CD4-positive, CD25-positive, alpha-beta regulatory T cell (primary cell): ENCODE measurements at places on chromosomes 1 and 21. TPM values are rescaled to one million over a fixed set of nuclear protein-coding genes. Genes with fewer than 3 reads are reported as not detected.

AIM2 gene
- polyA plus RNA-seq, result 6.9 TPM

DNA sequence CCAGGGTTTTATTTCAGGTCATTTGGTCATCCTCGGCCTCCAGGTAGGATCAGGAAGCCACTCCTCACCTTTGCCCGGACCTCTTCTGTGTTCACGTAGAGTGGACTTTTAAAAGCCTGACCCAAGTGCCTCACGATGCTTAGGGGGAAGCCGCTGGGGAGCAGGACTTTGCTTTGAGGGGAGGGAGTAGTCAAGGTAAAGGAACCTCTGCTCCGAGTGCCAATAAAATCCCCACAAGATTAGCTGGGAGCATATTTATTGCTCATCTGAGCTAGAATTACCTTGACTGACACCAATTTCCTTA lies 603 bp upstream of the DHRS3 start:
- H3K27ac ChIP-seq, result peak overlapping the region; percentile 75
- H3K36me3 ChIP-seq, result no peaks in the 10 kb centered on the region
- H3K4me3 ChIP-seq, result peak overlapping the region; percentile 80

GRCh38 chr1:54477153-54477561 lies 70.9 kb upstream of the ACOT11 start:
- peaks cover 63% of the 10 kb centered on the region for H3K4me1 ChIP-seq
- H3K27me3 ChIP-seq, result peaks cover 5% of the 10 kb centered on the region
- H3K36me3 ChIP-seq, result no peaks in the 10 kb centered on the region
- DNase-seq, result peak; percentile 59
- H3K27ac ChIP-seq, result peak overlapping the region; percentile 6

- no peak overlapping the region for H3K27ac ChIP-seq
- no peaks in the 10 kb centered on the region for H3K36me3 ChIP-seq
- H3K4me1 ChIP-seq, result no peaks in the 10 kb centered on the region
- no peak overlapping the region for H3K4me3 ChIP-seq
These were observed 98.6 kb upstream of the LPGAT1 start for GRCh38 chr1:211928993-211929637.

TLR5 gene
- polyA plus RNA-seq, result 7.5 TPM

GRCh38 chr1:9376430-9376829 lies 83.7 kb downstream of the SPSB1 start:
- no peak for DNase-seq
- H3K27ac ChIP-seq, result no peak overlapping the region
- no peaks in the 10 kb centered on the region for H3K36me3 ChIP-seq
- H3K27me3 ChIP-seq, result no peaks in the 10 kb centered on the region

DNA sequence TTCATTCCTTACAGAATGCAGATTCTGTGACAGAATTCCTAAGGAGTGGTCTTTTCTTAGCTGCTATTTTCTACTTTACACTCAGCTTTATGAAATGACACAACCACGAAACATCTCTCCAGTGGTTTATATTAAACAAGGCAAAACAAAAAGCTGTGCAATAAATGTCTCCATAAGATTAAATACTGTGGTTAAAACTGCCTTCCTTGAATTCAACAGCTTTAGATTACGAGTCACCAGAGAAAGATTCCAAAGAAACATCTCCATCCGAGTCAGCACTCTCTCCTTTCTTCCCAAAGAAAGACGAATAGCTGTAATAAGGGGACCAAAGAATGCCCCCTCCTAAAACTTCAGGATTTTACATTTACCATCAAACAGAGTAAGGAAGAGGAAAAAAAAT lies 4.6 kb upstream of the C1orf87 start:
- no peak overlapping the region for H3K27ac ChIP-seq
- no peaks in the 10 kb centered on the region for H3K36me3 ChIP-seq
- H3K4me1 ChIP-seq, result no peaks in the 10 kb centered on the region
- H3K4me3 ChIP-seq, result no peak overlapping the region

RGS1 gene
- polyA plus RNA-seq, result 118 TPM

DNA sequence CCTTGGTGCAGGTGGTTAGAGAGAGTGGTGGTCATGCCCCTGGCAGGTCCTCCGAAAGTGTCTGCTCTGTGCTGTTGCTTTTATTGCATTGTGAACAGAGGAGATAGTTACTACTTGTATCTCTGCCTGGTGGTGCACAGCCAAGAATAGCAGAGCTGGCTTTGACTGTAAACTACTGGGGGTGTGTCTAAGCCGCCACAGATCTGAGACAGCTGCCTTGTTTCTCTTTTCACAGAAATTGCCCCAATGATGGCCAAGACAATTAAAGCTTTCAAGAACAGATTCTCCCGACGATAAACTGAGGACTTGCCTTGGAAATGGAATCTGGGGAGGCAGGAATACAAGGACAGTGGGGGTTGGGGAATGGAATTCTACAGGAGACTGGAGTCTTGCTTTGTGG lies 16.0 kb downstream of the ELOA start:
- peaks cover 81% of the 10 kb centered on the region for H3K36me3 ChIP-seq
- no peak for DNase-seq
- H3K4me3 ChIP-seq, result no peak overlapping the region
- no peak overlapping the region for H3K27ac ChIP-seq
- no peaks in the 10 kb centered on the region for H3K4me1 ChIP-seq

BNIPL gene
- polyA plus RNA-seq, result 0.07 TPM

GRCh38 chr1:217668351-217668940 lies 37.3 kb downstream of the SPATA17 start:
- H3K4me1 ChIP-seq, result no peaks in the 10 kb centered on the region
- no peak overlapping the region for H3K4me3 ChIP-seq
- H3K27ac ChIP-seq, result no peak overlapping the region
- DNase-seq, result no peak
- H3K27me3 ChIP-seq, result no peaks in the 10 kb centered on the region
- H3K36me3 ChIP-seq, result no peaks in the 10 kb centered on the region

GRCh38 chr1:156638189-156638985 lies 3.5 kb upstream of the BCAN start:
- no peak overlapping the region for H3K27ac ChIP-seq
- H3K4me1 ChIP-seq, result peaks cover 15% of the 10 kb centered on the region
- peaks cover 35% of the 10 kb centered on the region for H3K27me3 ChIP-seq
- no peak for DNase-seq
- no peak overlapping the region for H3K4me3 ChIP-seq

GRCh38 chr1:197725044-197725443 lies 50.2 kb downstream of the DENND1B start:
- DNase-seq, result no peak
- no peaks in the 10 kb centered on the region for H3K27me3 ChIP-seq
- H3K4me1 ChIP-seq, result no peaks in the 10 kb centered on the region
- no peak overlapping the region for H3K4me3 ChIP-seq

GRCh38 chr1:34520111-34520510 lies 234.7 kb upstream of the GJB5 start:
- H3K27ac ChIP-seq, result no peak overlapping the region
- no peak for DNase-seq
- no peaks in the 10 kb centered on the region for H3K27me3 ChIP-seq
- no peak overlapping the region for H3K4me3 ChIP-seq

DNA sequence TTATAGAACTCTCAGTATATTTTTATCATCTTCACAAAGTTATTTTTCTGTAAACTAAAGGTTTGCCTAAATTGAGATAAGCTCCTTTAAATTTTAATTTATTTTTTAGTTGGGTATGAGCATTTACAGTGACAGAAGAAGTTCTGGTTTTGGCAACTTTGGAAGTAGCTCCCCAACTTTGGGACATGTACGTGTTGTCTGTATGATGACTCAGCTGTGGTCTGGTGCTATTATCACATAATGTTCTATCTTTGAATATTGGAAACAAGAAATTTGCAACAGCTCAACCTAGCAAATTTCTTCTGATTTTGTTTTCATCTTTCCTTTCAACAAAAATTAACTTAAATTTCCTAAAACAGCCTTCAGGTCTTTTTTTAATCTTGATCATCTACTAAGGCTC lies 46.6 kb upstream of the C1orf105 start:
- no peak overlapping the region for H3K4me3 ChIP-seq
- H3K27ac ChIP-seq, result no peak overlapping the region
- DNase-seq, result no peak
- no peaks in the 10 kb centered on the region for H3K36me3 ChIP-seq

GRCh38 chr1:119743308-119743707 lies 25.4 kb downstream of the HMGCS2 start:
- DNase-seq, result no peak
- no peaks in the 10 kb centered on the region for H3K4me1 ChIP-seq
- no peaks in the 10 kb centered on the region for H3K36me3 ChIP-seq
- no peak overlapping the region for H3K27ac ChIP-seq
- H3K27me3 ChIP-seq, result no peaks in the 10 kb centered on the region

DNA sequence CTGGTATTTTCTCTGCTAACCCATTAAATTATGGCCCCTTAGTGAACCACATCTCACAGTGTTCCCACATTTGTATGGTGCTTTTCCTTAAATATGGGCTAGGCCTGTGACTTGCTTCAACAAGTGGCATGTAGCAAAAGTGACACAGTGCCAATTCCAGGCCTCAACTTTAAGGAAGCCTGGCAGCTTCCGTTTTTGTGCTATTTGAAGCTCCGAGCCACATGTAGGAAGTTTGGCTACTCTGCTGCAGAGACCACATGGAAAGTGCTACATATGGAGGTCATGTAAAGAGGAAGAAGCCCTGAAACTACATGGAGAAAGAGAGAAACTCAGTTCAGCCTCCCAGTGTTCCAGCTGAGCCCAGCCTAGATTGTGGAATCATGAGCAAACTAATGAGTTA lies 28.5 kb upstream of the DR1 start:
- H3K4me3 ChIP-seq, result no peak overlapping the region
- no peak for DNase-seq
- H3K27ac ChIP-seq, result no peak overlapping the region
- H3K27me3 ChIP-seq, result no peaks in the 10 kb centered on the region

OR2M5 gene
- not detected for polyA plus RNA-seq

DNA sequence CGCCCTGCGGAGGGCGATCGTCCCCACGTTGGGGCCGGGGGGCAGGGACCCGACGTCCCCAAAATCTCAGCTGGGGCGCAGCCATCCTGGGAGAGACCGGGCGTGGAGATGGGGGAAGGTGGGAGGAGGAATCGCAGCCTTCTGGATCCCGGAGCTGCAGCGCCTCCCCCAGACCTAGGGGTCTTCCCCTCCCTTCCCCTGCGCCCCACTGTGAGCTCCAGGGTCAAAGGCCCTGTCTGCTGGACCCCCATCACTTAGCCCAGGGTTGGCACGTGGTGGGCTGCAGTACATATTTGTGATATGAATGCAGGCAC lies 90.2 kb upstream of the VAMP3 start:
- H3K4me3 ChIP-seq, result no peak overlapping the region
- no peaks in the 10 kb centered on the region for H3K27me3 ChIP-seq
- no peaks in the 10 kb centered on the region for H3K36me3 ChIP-seq
- peaks cover 16% of the 10 kb centered on the region for H3K4me1 ChIP-seq
- no peak for DNase-seq
- H3K27ac ChIP-seq, result no peak overlapping the region

RPTN gene
- not detected for polyA plus RNA-seq

EDARADD gene
- 3.9 TPM for polyA plus RNA-seq

ASTN1 gene
- polyA plus RNA-seq, result not detected

BMP8B gene
- 0.05 TPM for polyA plus RNA-seq

ARHGEF16 gene
- not detected for polyA plus RNA-seq
